ENCODE measurements at places on chromosomes 2 and 18. TPM values are rescaled to one million over a fixed set of nuclear protein-coding genes. Genes with fewer than 3 reads are reported as not detected.

GRCh38 chr2:177689623-177690022, 297.1 kb downstream of the AGPS start:
- DNase-seq = no peak
- no peak overlapping the region for H3K4me3 ChIP-seq
- no peaks in the 10 kb centered on the region for H3K4me1 ChIP-seq

DNA sequence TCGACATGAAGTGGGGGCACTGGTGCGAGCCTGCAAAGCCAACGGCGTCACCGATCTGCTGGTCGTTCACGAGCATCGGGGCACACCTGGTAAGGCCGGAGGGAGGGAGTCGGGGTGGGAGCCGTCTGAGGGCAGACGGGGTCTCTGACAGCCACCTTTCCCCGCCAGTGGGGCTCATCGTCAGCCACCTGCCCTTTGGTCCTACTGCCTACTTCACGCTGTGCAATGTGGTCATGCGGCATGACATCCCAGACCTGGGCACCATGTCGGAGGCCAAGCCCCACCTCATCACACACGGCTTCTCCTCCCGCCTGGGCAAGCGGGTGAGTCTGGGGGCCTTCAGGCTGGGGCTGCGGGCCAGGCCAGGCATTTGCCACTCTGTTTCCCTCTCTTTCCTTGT, 2.9 kb downstream of the IMP4 start:
- H3K4me1 ChIP-seq = peaks cover 42% of the 10 kb centered on the region
- H3K36me3 ChIP-seq = peaks cover 57% of the 10 kb centered on the region
- no peak for DNase-seq
- no peaks in the 10 kb centered on the region for H3K27me3 ChIP-seq

GRCh38 chr2:75238670-75239330, 39.5 kb upstream of the TACR1 start:
- no peak overlapping the region for H3K4me3 ChIP-seq
- H3K4me1 ChIP-seq = no peaks in the 10 kb centered on the region

DNA sequence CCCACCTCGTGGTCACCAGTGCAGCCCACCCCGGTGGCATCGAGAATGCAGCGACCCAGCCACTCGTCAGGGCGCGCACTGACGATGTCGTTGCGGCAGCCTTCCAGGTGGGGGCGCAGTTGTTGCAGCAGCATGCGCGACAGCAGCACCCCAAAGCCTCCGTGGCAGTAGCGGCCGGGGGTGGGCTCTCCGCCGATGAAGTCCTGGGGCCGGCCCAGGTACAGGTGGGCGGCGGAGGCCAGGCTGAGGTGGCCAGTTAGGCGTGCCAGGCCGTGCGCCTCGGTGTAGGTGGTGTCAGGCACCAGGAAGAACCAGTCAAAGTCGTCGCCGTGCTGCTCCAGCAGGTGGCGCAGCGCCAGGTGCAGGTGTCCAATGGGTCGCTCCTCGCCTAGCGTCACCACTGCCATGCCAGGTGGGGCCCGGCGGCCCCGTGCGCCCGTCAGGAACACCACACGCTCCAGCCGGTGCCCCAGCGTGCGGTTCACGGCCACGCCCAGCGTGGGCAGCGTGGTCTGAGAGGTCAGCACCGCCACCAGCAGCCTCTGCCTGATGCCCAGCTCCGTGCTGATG, 1.9 kb downstream of the CHPF start:
- H3K36me3 ChIP-seq = peaks cover 13% of the 10 kb centered on the region
- H3K27ac ChIP-seq = no peak overlapping the region
- DNase-seq = peak; percentile 90

- peak; percentile 62 for DNase-seq
- H3K27me3 ChIP-seq = peaks cover 9% of the 10 kb centered on the region
- peaks cover 27% of the 10 kb centered on the region for H3K4me1 ChIP-seq
- no peak overlapping the region for H3K4me3 ChIP-seq
Measured at GRCh38 chr18:58529714-58530354, 99.1 kb downstream of the ALPK2 start.

GRCh38 chr18:77374446-77374805, 124.8 kb downstream of the GALR1 start:
- H3K4me3 ChIP-seq = no peak overlapping the region
- peaks cover 5% of the 10 kb centered on the region for H3K27me3 ChIP-seq
- no peaks in the 10 kb centered on the region for H3K4me1 ChIP-seq
- H3K36me3 ChIP-seq = no peaks in the 10 kb centered on the region

GRCh38 chr18:54215069-54215468, 9.4 kb downstream of the MBD2 start:
- H3K27me3 ChIP-seq = no peaks in the 10 kb centered on the region
- H3K36me3 ChIP-seq = peaks cover 12% of the 10 kb centered on the region
- no peak overlapping the region for H3K27ac ChIP-seq
- DNase-seq = no peak
- peaks cover 48% of the 10 kb centered on the region for H3K4me1 ChIP-seq

GRCh38 chr2:171244466-171244969, 83.8 kb upstream of the TLK1 start:
- peaks cover 9% of the 10 kb centered on the region for H3K36me3 ChIP-seq
- no peak overlapping the region for H3K4me3 ChIP-seq
- H3K4me1 ChIP-seq = peaks cover 31% of the 10 kb centered on the region
- no peak for DNase-seq

GRCh38 chr2:238925281-238925680, 77.4 kb downstream of the TWIST2 start:
- H3K4me1 ChIP-seq = no peaks in the 10 kb centered on the region
- no peak overlapping the region for H3K27ac ChIP-seq
- peaks cover 13% of the 10 kb centered on the region for H3K27me3 ChIP-seq
- no peaks in the 10 kb centered on the region for H3K36me3 ChIP-seq

DNA sequence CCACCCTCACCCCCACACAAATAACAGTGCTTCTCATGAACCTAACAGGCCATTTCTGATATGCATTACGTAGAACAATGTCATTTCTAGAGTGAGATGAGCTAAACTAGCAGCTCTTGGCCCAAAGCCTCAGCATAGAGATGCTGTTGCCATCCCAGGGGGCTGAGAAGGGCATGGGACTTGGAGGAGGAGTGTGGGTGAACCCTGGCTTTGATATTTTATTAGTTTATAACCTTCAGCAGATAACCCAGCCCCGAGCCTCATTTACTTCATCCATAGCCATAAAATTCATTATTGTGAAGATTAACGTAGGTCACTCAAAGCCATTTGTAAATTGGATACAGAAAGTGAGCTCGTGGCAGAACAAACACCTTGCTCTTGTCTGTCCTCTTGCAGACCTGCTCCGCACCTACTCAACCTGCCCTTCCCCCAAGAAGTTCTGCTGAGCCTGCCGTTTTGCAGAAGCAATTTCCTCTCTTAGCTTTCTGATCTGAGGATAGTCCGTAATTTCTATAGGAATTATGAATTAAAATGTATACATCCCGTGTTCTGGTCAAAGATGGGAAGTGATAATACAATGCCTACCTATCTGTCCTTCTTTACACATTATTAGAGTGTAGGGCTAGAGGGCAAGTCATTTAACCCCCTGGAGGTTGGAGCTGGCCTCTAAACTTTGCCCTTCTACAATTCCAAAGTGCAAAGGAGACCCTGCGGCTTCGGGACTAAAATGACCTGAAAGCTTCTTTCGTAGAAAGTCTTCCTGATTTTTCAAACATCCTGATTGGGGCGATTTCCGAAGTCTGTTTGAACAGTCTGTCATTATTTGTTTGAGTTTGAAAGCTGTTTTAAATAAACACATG, 187.4 kb downstream of the BCL2 start:
- H3K4me3 ChIP-seq = no peak overlapping the region
- no peaks in the 10 kb centered on the region for H3K27me3 ChIP-seq
- H3K4me1 ChIP-seq = peaks cover 37% of the 10 kb centered on the region
- peaks cover 23% of the 10 kb centered on the region for H3K36me3 ChIP-seq

DNA sequence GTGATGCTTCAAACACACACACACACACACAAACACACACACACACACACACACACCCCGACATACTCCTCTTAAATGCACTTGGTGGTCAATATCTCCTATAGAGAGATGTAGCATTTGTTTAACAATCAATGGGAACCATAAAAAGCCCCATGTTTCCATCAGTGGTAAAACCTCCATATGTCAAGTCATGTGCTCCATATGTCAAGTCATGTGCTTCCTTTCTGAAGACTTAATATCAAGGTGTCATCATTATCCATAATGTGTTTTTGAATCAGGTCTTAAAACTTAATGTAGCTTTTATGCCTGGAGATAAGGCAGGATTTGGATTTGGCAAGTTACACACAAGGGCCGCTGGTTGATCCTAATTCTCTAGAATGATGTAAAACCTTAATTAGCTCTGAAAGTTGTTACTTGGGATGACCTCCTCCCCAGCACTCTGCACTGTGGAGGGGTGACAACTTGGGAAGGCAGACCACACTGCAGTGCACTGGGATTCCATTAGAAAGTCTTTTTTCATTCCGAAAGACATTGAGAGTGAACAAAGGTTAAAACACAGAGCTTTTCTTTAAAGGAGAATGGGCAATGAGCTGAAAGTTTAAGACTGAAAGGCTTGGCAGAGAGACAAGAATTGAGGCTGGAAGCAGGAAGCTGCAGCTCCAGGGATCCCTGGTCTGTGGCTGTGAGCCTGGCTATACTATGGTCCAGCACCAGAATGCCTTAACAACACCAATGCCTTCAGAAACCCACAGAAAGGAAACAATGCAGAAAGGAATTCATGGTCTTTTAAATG, 26.4 kb downstream of the ALK start:
- H3K27me3 ChIP-seq = peaks cover 40% of the 10 kb centered on the region
- H3K4me1 ChIP-seq = no peaks in the 10 kb centered on the region
- H3K36me3 ChIP-seq = no peaks in the 10 kb centered on the region
- no peak for DNase-seq

GRCh38 chr2:169673921-169674320, 20.3 kb downstream of the CFAP210 start:
- no peak overlapping the region for H3K27ac ChIP-seq
- no peak overlapping the region for H3K4me3 ChIP-seq
- no peaks in the 10 kb centered on the region for H3K36me3 ChIP-seq
- H3K4me1 ChIP-seq = no peaks in the 10 kb centered on the region
- peaks cover 4% of the 10 kb centered on the region for H3K27me3 ChIP-seq

Gene EFEMP1
- total RNA-seq = not detected

Gene CCL20
- 4.4 TPM for total RNA-seq

Gene ACTR3
- total RNA-seq = 480 TPM

Gene CHRNG
- total RNA-seq = not detected

Gene FAM124B
- 0.52 TPM for total RNA-seq
